ENCODE measurements at places on chromosomes 7 and 10.

GRCh38 chr7:108561047-108561619, 8.4 kb downstream of the THAP5 start:
- no peak for DNase-seq

DNA sequence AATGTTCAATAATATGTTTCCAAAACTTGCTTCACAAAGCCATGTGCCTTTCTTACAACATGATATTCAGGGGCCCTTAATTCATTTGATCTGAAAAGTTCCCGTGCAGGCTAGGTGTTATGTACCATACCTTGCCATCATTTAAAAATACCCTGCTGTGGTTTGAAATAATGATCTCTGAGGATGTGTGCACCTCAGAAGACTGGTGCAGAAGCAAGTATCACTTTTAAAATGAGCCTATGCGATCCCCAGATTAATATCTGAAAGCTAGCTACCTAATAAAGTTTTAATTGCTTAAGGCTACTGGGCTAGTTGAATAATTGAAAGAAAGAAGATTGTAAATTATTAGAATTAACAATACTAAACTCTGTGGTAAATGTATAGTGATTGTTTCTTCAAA, 262.4 kb downstream of the CDK14 start:
- DNase-seq = no peak

- no peak for DNase-seq
These were observed 17.4 kb upstream of the PRKAG2 start for GRCh38 chr7:151894111-151895007.

- no peak for DNase-seq
These were observed 5.7 kb downstream of the UBE2H start for GRCh38 chr7:129947049-129947448.

GRCh38 chr10:11880151-11881029, 57.2 kb downstream of the PROSER2 start:
- no peak for DNase-seq

DNA sequence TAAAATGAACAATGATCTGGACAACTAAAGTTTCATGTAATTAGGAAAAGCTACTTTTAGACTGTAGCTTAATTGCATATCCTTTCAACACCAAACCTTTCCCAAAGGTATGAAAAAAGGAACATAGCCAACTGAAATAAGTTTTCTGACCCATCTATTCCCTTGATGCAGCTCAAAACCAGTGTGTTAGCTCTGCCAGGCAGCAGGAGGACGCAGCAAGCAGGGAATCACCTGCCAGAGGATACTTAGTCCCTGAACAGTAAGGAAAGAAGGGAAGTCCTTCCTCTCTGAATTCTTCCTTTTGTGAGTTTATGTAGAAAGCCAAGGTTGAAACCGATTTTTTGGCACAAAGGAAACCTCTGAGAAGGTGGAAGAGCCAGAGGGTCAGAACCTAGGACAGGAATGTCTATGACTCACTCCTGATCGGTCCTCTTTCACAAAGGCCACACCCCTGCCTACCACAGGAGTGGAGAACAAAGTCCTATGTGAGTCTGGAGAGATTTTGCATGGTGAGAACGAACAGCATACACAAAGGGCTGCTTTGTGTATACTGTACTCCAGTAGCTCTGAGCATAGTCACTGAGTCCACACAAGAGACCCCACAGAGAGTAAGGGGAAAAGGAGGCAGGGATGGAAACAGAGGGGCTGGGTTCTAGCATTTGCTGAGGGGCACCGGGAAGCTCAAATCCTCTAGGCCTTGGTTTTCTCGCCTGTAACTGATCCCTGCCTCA, 68.8 kb upstream of the GSDME start:
- DNase-seq = no peak

- DNase-seq = no peak
These were observed 125.9 kb downstream of the GLCCI1 start for GRCh38 chr7:8094164-8095140.

DNA sequence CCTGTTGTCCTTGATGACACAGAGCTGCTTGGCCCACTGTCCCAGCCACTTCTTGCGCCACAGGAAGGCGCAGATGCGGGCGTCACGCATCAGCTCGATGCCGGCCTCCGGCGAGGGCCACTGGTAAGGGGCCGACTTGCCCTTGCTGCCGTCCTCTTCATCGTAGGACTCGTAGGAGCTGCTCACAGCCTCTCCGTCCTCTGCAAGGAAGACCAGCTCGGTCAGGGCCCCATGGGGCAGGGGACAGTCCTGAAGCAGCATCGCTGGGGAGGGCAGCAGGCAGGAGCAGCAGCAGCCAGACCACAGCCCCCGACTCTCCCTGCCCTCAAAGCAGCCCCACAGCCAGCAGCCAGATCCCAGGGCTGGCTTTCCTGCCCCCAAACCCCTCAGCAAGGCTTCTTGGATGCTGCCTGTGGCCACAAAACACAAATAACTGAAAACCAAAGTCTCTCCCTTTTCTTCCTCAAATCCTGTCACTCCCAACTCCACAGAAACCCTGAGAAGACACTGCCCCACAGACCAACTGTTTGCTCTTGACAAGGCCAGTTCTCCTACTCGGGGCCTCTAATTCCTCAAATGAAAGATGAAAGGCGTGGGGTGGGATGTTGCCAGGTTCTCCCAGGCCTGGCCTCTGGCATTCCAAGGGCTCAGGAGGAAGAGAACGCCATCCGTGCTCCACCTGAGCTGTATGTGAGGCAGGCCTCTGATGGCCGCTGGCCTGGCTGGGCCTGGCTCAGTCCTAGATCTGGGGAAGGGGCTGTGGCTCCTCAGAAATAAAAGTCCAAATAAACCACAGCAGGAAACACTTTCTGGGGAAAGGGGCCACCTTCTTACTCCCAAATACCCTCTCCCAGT, 76.7 kb downstream of the VWA2 start:
- DNase-seq = no peak

- DNase-seq = no peak
These were observed 15.9 kb upstream of the SCRN1 start for GRCh38 chr7:30005464-30005863.

DNA sequence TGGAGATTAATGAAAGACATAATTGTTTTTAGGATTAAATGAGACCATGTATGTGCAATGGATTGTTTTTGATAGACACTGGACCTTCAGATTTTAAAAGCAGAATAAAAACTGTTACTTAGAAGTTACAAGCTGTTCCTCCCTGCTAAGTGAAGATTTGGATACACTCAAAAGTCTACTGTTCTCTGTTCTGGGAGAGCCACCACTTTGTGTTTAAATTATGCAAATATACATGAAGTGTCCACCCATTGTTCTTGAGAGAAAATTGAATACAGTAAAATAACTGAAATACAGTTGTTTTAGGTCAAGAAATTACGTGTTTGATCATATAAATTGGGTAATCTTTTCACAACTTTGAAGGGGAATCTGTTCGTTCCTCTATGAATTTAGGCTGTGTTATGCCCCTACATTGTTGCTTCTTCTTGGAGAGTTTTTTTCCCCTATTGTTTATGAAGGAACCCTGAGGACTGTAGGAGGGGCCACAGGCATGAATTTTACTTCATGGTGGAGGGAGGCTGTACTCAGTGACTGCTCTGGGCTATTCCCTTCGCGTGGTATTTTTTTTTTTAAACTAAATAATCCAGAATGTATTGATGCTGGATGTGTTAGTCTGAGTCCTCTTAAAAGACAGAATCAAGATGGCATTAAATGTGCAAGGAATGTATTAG, 18.6 kb upstream of the VCL start:
- no peak for DNase-seq

DNA sequence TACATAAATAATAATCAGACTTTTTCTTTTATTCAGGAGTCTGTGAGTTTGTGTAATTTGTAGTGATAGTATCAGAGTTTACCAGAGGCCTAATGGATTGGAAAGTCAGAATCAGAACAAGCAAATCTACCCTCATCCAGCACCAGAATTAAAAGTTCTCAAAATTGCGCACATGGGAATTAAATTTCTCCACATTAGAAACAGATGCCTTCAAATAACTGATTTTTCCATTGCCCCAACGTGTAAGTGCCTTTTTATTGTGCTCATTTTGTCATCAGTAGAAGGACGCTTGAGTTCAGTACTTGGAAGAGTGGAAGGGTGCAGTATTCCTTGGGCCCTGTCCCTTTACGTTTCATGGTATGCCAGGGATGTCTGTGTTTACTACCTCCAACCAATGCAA, 32.8 kb downstream of the BICC1 start:
- no peak for DNase-seq

- no peak for DNase-seq
These were observed 29.8 kb upstream of the ING3 start for GRCh38 chr7:120920591-120921274.
